ENCODE measurements at places on chromosomes 5 and 9. TPM values are rescaled to one million over a fixed set of nuclear protein-coding genes. Genes with fewer than 3 reads are reported as not detected.
A peak's percentile ranks its signal among the peaks of the same experiment; 100 is the strongest.

The PCDHGC5 gene
- 3.0 TPM for total RNA-seq

DNA sequence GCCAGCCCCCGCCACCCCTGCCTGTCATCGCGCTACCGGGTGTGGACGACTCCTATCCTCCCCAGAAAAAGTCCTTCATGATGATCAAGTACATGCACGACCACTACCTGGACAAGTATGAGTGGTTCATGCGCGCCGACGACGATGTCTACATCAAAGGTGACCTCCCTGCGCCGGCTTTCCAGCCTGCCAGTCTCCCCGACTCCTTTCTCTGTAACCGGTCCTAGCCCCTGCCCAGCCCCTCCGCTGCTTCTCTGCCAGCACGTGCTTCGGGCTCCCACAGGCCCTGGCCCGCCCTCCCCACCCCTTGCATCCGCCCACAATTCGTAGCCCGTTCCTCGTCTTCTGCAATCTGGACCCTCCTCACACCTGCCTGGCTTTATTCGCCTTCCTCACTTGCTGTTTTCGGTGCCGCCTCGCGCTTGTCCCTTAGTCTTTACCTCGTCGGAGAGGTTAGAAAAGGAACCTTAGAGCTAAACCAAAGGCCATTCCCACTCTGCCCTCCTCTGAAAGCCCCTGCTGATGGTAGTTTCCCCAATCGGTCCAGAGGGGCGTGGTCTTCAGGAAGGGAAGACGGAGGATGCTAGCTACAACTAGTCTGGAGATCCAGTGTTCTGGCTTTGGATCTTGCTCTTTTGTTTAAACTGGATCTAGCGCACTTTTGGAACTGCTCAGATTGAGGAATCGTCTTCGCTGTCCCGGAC lies 1.4 kb downstream of the CHSY3 start:
- no peak overlapping the region for H3K27ac ChIP-seq
- H3K27me3 ChIP-seq, result peaks cover 56% of the 10 kb centered on the region
- H3K36me3 ChIP-seq, result no peaks in the 10 kb centered on the region
- peaks cover 22% of the 10 kb centered on the region for H3K4me1 ChIP-seq

The DNM1 gene
- total RNA-seq, result 84.0 TPM

GRCh38 chr5:167245868-167246267 lies 1045.6 kb upstream of the WWC1 start:
- no peak overlapping the region for H3K27ac ChIP-seq
- DNase-seq, result no peak
- no peak overlapping the region for H3K4me3 ChIP-seq
- H3K36me3 ChIP-seq, result no peaks in the 10 kb centered on the region
- H3K4me1 ChIP-seq, result peaks cover 42% of the 10 kb centered on the region
- H3K27me3 ChIP-seq, result no peaks in the 10 kb centered on the region

The FGD3 gene
- 4.1 TPM for total RNA-seq

The TRPM6 gene
- not detected for total RNA-seq

DNA sequence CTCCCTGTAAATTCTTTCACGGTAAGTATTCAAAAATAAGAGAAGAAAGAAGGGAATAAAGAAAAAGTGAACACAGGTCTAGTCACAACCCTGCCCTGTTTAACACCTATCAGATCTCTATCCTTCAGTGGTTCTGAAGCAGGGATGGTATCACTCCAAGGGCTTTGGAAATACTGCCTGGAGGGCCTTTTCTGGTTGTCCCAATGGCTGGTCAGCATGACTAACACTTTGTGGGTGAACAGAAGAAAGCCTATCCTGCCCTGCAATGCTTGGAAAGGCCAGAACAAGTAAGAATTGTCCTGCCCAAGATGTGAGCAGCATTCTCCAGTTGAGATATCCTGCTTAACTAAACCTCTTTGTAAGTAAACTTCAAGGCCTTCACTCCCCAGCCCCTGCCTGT lies 124.9 kb downstream of the TMEM167A start:
- peak overlapping the region; percentile 0 for H3K27ac ChIP-seq
- peaks cover 12% of the 10 kb centered on the region for H3K36me3 ChIP-seq
- peaks cover 10% of the 10 kb centered on the region for H3K4me1 ChIP-seq
- no peak for DNase-seq

DNA sequence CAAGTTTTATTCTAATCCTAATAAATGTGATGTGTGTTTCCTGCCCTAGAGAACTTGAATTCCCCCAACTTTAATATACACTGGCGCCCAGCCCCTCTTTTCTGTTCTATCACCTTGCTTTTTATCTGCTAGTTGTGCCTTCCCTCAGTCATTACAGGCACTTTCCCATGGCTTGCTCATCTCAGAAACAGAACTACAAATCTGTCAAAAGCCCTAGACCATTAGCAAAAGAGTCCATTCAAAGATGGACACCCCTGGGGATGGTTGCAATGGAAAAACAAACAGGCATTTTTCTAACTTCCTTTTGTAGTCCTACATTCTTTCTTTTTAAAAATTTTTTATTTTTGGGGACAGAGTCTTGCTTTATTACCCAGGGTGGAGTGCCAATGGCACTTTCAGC lies 48.2 kb downstream of the FRMD3 start:
- H3K4me1 ChIP-seq, result no peaks in the 10 kb centered on the region
- no peak for DNase-seq
- no peak overlapping the region for H3K4me3 ChIP-seq
- H3K27ac ChIP-seq, result no peak overlapping the region

- peaks cover 4% of the 10 kb centered on the region for H3K36me3 ChIP-seq
- no peak overlapping the region for H3K27ac ChIP-seq
- H3K4me3 ChIP-seq, result peak overlapping the region; percentile 80
- peaks cover 99% of the 10 kb centered on the region for H3K27me3 ChIP-seq
- DNase-seq, result no peak
These were observed 2.3 kb upstream of the NKX2-5 start for GRCh38 chr5:173237143-173237874.

- H3K4me1 ChIP-seq, result peaks cover 5% of the 10 kb centered on the region
- no peak for DNase-seq
- H3K4me3 ChIP-seq, result no peak overlapping the region
- H3K27ac ChIP-seq, result no peak overlapping the region
These were observed 94.3 kb downstream of the DCP2 start for GRCh38 chr5:113070901-113071300.

GRCh38 chr5:96818125-96818788 lies 10.5 kb upstream of the ERAP1 start:
- H3K36me3 ChIP-seq, result no peaks in the 10 kb centered on the region
- H3K27ac ChIP-seq, result no peak overlapping the region
- H3K4me3 ChIP-seq, result no peak overlapping the region
- H3K27me3 ChIP-seq, result no peaks in the 10 kb centered on the region

DNA sequence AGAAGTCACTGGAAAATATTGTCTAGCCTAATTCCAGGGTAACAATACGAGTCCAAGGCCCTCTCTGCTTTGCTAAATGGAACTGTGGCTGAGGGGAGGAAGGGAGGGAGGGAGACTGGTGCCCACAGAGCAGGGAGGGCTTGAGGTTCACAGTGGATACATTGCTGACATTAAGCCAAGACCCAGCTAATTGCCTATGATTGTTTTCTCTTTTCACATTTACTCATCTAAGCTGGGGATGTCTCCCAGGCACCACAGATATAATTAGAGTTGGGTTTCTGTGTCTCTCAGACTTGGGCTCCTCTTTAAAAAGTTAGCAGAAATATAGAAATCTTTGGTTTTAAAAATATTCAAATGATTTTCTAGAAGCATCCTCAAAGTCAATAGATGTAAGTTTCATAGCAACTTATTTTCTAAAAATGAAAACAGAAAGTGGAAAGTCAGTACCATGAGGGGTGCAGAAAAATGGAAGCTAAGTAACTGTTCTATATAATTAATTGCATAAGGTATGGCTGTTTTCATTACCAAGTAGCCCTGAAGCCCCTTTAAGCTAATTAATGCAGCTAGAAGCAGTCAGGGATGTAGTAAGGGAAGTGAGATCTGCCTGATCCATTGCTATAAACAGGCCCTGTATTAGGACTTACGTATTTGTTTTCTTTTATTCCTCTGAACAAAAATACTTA lies 259.8 kb downstream of the NDUFS4 start:
- DNase-seq, result no peak
- H3K4me1 ChIP-seq, result no peaks in the 10 kb centered on the region
- no peak overlapping the region for H3K27ac ChIP-seq
- no peak overlapping the region for H3K4me3 ChIP-seq
- H3K27me3 ChIP-seq, result no peaks in the 10 kb centered on the region

The AQP3 gene
- total RNA-seq, result 1.1 TPM

DNA sequence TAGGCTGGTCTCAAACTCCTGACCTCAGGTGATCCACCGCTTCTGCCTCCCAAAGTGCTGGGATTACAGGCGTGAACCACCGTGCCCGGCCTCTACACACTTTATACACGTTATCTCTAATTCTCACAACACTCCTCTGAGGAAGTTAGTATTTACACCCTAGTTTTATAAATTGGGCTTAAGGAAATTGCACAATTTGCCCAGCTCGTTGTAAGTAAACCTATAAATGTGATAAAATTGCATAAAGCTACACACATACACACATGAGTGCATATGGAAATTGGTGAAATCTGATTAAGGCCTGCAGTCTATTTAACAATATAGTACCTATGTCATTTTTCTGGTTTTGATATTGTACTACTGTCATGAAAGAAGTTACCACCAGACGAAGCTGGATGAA lies 4.4 kb upstream of the SLC4A9 start:
- no peak for DNase-seq
- H3K4me1 ChIP-seq, result peaks cover 10% of the 10 kb centered on the region
- H3K27me3 ChIP-seq, result peaks cover 7% of the 10 kb centered on the region

The DRD1 gene
- total RNA-seq, result not detected

GRCh38 chr9:92378865-92379560 lies 25.4 kb downstream of the OGN start:
- no peak for DNase-seq
- H3K4me1 ChIP-seq, result peaks cover 13% of the 10 kb centered on the region
- no peak overlapping the region for H3K4me3 ChIP-seq
- H3K27me3 ChIP-seq, result no peaks in the 10 kb centered on the region
- no peak overlapping the region for H3K27ac ChIP-seq
- H3K36me3 ChIP-seq, result peaks cover 8% of the 10 kb centered on the region

The IFNA21 gene
- not detected for total RNA-seq

DNA sequence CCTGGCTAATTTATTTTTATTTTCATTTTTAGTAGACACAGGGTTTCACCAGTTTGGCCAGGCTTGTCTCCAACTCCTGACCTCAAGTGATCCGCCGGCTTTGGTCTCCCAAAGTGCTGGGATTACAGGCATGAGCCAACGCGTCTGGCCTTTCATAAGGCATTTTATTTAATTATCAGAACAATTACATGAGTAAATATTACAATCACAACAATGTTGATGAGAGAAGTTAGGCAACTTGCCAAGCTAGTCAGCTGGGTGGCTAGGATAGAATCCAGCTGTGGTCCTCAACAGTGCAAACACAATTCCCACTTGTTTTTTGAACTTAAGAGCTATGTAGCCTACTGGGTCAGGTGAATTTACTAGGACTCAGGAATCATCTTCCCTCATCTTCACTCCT lies 22.0 kb downstream of the C9orf57 start:
- no peak overlapping the region for H3K27ac ChIP-seq
- no peaks in the 10 kb centered on the region for H3K36me3 ChIP-seq
- no peak overlapping the region for H3K4me3 ChIP-seq
- no peak for DNase-seq
- H3K4me1 ChIP-seq, result no peaks in the 10 kb centered on the region

The NME5 gene
- total RNA-seq, result 8.4 TPM

DNA sequence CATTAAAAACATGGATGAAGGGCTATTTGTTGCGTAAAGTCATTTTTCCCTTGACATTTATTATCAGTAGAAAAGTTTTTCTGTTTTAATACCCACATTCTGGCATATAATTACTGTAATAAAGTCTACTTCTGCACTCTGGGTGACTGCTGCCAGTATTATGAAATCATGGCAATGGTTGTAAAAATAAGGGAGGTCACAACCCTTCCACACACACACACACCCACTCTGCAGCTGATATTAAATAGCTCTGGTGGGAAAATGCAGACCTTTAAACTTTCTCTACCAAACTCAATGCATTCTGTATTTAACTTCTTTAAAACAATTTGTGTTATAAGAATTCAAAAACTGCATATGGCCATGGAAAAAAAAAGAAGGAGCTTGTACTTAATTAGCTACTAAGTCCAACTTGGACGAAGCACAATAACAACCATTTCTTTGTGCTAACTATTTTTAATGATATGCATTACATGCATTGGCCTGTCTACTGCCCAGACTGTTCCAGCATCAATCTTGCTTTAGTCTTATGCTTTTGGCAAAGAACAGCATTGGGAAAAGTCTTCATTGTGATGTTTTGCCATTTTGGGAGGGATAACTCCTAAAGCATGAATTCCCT lies 137.6 kb upstream of the MAP3K1 start:
- H3K4me3 ChIP-seq, result no peak overlapping the region
- no peaks in the 10 kb centered on the region for H3K27me3 ChIP-seq
- peaks cover 16% of the 10 kb centered on the region for H3K4me1 ChIP-seq
- no peak overlapping the region for H3K27ac ChIP-seq
- H3K36me3 ChIP-seq, result no peaks in the 10 kb centered on the region

DNA sequence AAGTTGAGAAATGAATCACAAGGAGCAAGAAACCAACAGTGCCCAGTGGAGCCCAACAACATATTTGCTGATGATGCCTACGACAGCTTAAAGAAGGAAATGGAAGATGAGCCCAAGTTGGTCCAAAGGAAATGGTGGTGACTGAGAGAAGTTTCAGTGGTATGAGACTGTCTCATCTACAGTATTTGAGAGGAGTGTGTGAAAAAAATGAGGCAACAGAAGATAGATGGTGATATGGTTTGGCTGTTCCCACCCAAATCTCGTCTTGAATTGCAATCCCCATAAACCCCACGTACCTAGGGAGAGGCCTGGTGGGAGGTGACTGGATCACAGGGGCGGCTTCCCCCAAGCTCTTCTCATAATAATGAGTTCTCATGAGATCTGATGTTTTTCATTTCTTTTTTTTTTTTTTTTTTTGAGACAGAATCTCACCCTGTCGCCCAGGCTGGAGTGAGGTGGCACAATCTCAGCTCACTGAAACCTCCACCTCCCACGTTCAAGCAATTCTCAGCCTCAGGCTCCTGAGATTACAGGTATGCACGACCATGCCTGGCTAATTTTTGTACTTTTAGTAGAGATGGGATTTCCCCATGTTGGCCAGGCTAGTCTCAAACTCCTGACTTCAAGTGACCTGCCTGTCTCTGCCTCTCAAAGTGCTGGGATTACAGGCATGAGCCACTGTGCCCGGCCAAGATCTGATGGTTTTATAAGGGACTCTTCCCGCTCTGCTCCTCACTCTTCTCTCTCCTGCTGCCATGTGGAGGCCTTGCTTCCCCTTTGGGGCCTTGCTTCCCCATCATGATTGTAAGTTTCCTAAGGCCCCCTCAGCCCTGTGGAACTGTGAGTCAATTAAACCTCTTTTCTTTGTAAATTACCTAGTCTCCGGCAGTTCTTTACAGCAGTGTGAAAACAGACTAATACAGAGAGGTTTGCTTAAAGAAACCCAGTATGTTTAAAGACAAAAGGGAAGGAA lies 30.2 kb downstream of the EFCAB9 start:
- H3K27ac ChIP-seq, result no peak overlapping the region
- H3K36me3 ChIP-seq, result peaks cover 46% of the 10 kb centered on the region
- DNase-seq, result no peak
- H3K27me3 ChIP-seq, result no peaks in the 10 kb centered on the region
- no peak overlapping the region for H3K4me3 ChIP-seq

Measured in neural crest cell (in vitro differentiated cells).